ENCODE measurements at places on chromosomes 7 and 10.
A peak's percentile ranks its signal among the peaks of the same experiment; 100 is the strongest.

GRCh38 chr7:95736635-95737034 is 35.7 kb upstream of the DYNC1I1 start:
- peaks cover 35% of the 10 kb centered on the region for H3K27me3 ChIP-seq
- H3K36me3 ChIP-seq, result no peaks in the 10 kb centered on the region
- no peaks in the 10 kb centered on the region for H3K4me1 ChIP-seq

DNA sequence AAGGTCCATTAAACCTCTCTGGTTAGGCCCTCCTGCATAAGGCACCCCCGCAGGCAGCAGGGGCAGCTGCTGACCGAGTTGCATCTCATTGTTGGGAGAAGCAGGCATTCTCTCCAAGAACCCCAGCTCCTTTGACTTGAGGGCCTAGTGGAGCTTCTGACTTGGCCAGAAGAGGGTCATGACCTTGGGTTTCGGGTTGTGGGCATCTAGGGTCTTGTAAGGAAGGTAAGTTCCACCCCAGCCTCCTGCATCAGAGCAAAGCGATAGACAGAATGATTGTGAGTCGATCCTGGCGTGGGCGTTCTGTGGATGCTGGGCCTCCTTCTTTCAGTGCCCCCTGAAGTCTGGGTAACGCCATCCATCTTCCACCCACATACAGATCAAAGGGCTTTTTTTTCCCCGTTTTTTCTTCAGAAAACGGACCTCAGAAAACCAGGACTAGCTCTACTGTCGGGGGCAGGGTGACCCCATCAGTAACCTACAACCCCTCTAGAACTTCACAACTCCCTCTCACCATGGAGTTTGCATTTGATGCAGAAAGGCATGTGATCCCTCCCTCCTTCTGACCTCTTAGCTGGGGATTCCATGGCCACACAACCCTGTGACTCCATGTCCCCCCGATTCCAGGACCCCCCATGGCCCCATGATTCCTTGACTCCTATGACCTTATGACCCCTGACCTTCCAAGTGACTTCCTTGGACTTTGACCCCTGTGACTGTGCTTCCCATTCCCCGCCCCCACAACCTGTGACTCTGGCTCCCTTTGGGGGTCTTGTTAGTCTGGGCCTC is 3.0 kb downstream of the SEMA4G start:
- ATAC-seq, result no peak
- H3K4me1 ChIP-seq, result peaks cover 30% of the 10 kb centered on the region
- peaks cover 7% of the 10 kb centered on the region for H3K36me3 ChIP-seq
- H3K27ac ChIP-seq, result no peak overlapping the region
- H3K27me3 ChIP-seq, result no peaks in the 10 kb centered on the region
- no peak overlapping the region for H3K4me3 ChIP-seq

GRCh38 chr7:74149071-74149470 is 25.1 kb upstream of the EIF4H start:
- no peak overlapping the region for H3K27ac ChIP-seq
- peaks cover 16% of the 10 kb centered on the region for H3K27me3 ChIP-seq
- H3K4me1 ChIP-seq, result peaks cover 5% of the 10 kb centered on the region
- no peak for ATAC-seq
- H3K36me3 ChIP-seq, result no peaks in the 10 kb centered on the region

DNA sequence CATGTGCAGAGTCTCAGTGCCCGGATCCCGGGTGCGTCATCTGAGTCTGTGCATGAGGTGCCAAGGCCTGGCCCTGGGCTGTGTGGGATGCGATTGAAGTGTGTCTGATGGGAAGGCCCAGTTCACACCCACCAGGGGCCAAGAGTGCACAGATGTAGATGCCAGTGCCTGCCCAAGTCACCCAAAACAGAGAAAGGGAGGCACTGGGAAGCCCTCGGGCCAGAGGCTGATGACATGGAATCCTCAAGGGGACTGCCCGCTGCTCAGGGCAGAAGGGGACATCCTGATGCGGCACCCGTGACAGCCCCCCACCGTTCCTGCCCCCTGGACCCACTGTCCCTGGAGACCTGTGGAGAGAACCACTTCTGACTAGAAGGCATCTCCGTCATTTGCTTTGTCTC is 72.2 kb upstream of the ZNF479 start:
- ATAC-seq, result no peak
- no peak overlapping the region for H3K4me3 ChIP-seq
- no peaks in the 10 kb centered on the region for H3K27me3 ChIP-seq
- H3K36me3 ChIP-seq, result no peaks in the 10 kb centered on the region
- no peaks in the 10 kb centered on the region for H3K4me1 ChIP-seq
- H3K27ac ChIP-seq, result no peak overlapping the region

- no peak overlapping the region for H3K4me3 ChIP-seq
- H3K4me1 ChIP-seq, result no peaks in the 10 kb centered on the region
- H3K36me3 ChIP-seq, result no peaks in the 10 kb centered on the region
- no peak for ATAC-seq
These were observed 133.6 kb downstream of the GLI3 start for GRCh38 chr7:42103456-42103855.

- no peak overlapping the region for H3K4me3 ChIP-seq
- no peak for ATAC-seq
- no peaks in the 10 kb centered on the region for H3K27me3 ChIP-seq
- H3K27ac ChIP-seq, result no peak overlapping the region
These were observed 565.5 kb upstream of the IGFBP3 start for GRCh38 chr7:46486256-46487206.

- H3K27ac ChIP-seq, result peak overlapping the region; percentile 97
- H3K27me3 ChIP-seq, result no peaks in the 10 kb centered on the region
- peaks cover 34% of the 10 kb centered on the region for H3K36me3 ChIP-seq
- peak; percentile 95 for ATAC-seq
- H3K4me3 ChIP-seq, result peak overlapping the region; percentile 65
These were observed 49.1 kb downstream of the APBB1IP start for GRCh38 chr10:26486990-26487850.

- no peak for ATAC-seq
- H3K27me3 ChIP-seq, result no peaks in the 10 kb centered on the region
- H3K4me3 ChIP-seq, result no peak overlapping the region
- H3K4me1 ChIP-seq, result peaks cover 82% of the 10 kb centered on the region
These were observed 30.8 kb downstream of the ABI1 start for GRCh38 chr10:26829810-26830515.

- no peak overlapping the region for H3K27ac ChIP-seq
- peaks cover 6% of the 10 kb centered on the region for H3K27me3 ChIP-seq
- H3K4me1 ChIP-seq, result no peaks in the 10 kb centered on the region
- ATAC-seq, result no peak
- no peak overlapping the region for H3K4me3 ChIP-seq
These were observed 259.3 kb upstream of the SHH start for GRCh38 chr7:156071612-156072011.

- peaks cover 50% of the 10 kb centered on the region for H3K4me1 ChIP-seq
- peaks cover 11% of the 10 kb centered on the region for H3K36me3 ChIP-seq
- H3K27ac ChIP-seq, result peak overlapping the region; percentile 27
- H3K27me3 ChIP-seq, result no peaks in the 10 kb centered on the region
- no peak overlapping the region for H3K4me3 ChIP-seq
These were observed 121.8 kb downstream of the SGMS1 start for GRCh38 chr10:50501924-50502452.

GRCh38 chr7:155377838-155378579 is 79.9 kb upstream of the EN2 start:
- H3K4me3 ChIP-seq, result no peak overlapping the region
- H3K36me3 ChIP-seq, result no peaks in the 10 kb centered on the region
- no peak for ATAC-seq
- no peak overlapping the region for H3K27ac ChIP-seq
- peaks cover 99% of the 10 kb centered on the region for H3K27me3 ChIP-seq

DNA sequence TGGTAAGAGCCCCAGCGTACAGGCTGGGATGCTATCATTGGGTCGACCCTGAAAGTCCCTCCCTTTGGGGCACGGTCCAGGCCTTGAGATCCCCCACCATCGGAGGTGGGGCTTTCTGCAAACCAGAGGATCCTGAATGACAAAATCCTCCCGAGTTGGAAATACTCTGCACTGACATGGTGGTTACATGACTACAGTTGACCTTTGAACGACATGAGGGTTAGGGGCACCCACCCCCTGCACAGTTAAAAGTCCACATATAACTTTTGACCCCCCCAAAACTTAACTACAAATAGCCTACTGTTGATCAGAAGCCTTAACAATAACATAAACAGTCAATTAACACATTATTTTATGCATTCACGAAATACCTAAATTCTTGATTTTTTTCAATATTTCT is 13.1 kb downstream of the HSPA12A start:
- no peaks in the 10 kb centered on the region for H3K36me3 ChIP-seq
- no peak for ATAC-seq
- no peaks in the 10 kb centered on the region for H3K4me1 ChIP-seq
- H3K4me3 ChIP-seq, result no peak overlapping the region
- H3K27me3 ChIP-seq, result peaks cover 27% of the 10 kb centered on the region

- H3K36me3 ChIP-seq, result no peaks in the 10 kb centered on the region
- no peak overlapping the region for H3K27ac ChIP-seq
- no peaks in the 10 kb centered on the region for H3K4me1 ChIP-seq
- ATAC-seq, result no peak
- no peak overlapping the region for H3K4me3 ChIP-seq
These were observed 253.2 kb upstream of the FZD8 start for GRCh38 chr10:35895331-35895730.

DNA sequence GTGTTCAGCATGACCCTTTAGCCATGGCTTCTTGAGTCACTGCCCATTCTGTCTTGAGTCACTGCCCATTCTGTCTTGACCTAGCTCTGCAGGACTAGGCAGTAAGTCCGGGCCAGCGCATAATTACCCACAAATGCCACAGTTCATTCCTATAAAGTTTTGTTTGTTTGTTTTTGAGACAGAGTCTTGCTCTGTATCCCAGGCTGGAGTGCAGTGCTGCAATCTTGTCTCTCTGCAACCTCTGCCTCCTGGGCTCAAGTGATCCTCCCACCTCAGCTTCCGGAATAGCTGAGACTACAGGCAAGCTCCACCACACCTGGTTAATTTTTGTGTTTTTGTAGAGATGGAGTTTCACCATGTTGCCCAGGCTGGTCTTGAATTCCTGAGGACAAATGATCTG is 32.7 kb upstream of the TARP start:
- H3K27me3 ChIP-seq, result peaks cover 44% of the 10 kb centered on the region
- ATAC-seq, result no peak
- no peaks in the 10 kb centered on the region for H3K36me3 ChIP-seq
- H3K4me3 ChIP-seq, result no peak overlapping the region

DNA sequence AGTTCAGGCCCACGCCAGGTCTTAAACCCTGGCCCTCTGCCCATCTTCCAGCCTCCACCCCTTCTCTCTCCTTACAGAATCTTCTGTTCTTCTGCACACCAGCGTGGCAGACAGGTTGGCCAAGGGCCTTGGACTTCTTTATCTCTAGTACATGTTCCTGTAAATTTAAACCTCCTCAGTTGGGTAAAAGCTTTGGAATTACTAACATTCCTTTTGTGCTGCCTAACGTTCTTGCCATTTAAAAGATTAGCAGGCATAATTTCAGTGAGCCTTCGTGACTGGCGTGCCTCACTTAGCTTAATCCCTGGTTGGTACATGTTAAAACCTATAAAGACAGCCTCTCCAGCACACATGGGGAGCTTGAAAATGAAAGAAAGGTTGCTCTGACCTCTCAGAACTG is 192.2 kb downstream of the CUX1 start:
- ATAC-seq, result no peak
- no peak overlapping the region for H3K4me3 ChIP-seq

GRCh38 chr10:92575961-92576360 is 2.1 kb upstream of the IDE start:
- ATAC-seq, result no peak
- peaks cover 30% of the 10 kb centered on the region for H3K4me1 ChIP-seq
- H3K36me3 ChIP-seq, result no peaks in the 10 kb centered on the region
- no peaks in the 10 kb centered on the region for H3K27me3 ChIP-seq

DNA sequence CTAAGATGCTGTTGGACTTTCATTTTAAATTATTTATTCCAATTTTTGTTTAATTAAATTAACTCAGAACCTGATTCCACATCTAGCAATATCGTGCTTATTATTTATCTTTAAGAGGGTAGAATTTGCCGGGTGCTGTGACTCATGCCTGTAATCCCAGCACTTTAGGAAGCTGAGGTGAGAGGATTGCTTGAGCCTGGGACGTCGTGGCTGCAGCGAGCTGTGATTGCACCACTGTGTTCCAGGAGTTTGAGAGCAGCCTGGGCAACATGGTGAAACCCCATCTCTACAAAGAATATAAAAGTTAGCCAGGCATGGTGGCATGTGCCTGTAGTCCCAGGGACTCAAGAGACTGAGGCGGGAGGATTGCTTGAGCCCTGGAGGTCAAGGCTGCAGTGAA is 47.8 kb downstream of the ZFAND4 start:
- no peaks in the 10 kb centered on the region for H3K4me1 ChIP-seq
- no peaks in the 10 kb centered on the region for H3K27me3 ChIP-seq
- peaks cover 62% of the 10 kb centered on the region for H3K36me3 ChIP-seq
- ATAC-seq, result no peak
- H3K4me3 ChIP-seq, result no peak overlapping the region
- H3K27ac ChIP-seq, result no peak overlapping the region

DNA sequence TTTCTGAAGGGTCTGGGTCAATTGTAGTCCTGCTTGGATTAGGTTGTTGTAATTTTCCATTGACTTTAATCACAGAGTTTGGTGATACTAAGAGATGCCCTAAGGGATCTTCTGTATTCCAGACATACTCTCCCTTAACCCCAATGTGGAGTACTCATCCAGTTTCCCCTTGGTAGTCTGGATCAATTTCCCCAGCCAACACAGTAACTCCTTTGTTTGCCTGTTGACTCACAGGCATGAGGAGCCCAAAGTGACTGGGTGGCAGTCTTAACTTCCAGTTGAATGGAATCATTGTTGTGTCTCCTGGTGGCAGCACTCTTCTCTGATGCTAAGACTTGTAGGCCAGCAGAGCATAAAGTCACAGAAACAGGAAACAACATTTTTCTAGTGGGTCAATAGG is 41.5 kb upstream of the PIK3CG start:
- no peaks in the 10 kb centered on the region for H3K4me1 ChIP-seq
- ATAC-seq, result no peak
- no peaks in the 10 kb centered on the region for H3K27me3 ChIP-seq
- no peak overlapping the region for H3K27ac ChIP-seq
- H3K4me3 ChIP-seq, result no peak overlapping the region
- H3K36me3 ChIP-seq, result no peaks in the 10 kb centered on the region

- H3K4me3 ChIP-seq, result no peak overlapping the region
- H3K4me1 ChIP-seq, result peaks cover 6% of the 10 kb centered on the region
- no peaks in the 10 kb centered on the region for H3K27me3 ChIP-seq
- no peaks in the 10 kb centered on the region for H3K36me3 ChIP-seq
- H3K27ac ChIP-seq, result no peak overlapping the region
- ATAC-seq, result no peak
These were observed 78.4 kb upstream of the PRKAR2B start for GRCh38 chr7:106966121-106966520.

GRCh38 chr10:49139028-49139845 is 5.4 kb upstream of the FAM170B start:
- no peak overlapping the region for H3K4me3 ChIP-seq
- H3K36me3 ChIP-seq, result no peaks in the 10 kb centered on the region
- H3K27me3 ChIP-seq, result no peaks in the 10 kb centered on the region
- no peak overlapping the region for H3K27ac ChIP-seq
- H3K4me1 ChIP-seq, result peaks cover 20% of the 10 kb centered on the region
- no peak for ATAC-seq

GRCh38 chr7:69814421-69814962 is 216.2 kb downstream of the AUTS2 start:
- no peak overlapping the region for H3K4me3 ChIP-seq
- peaks cover 6% of the 10 kb centered on the region for H3K4me1 ChIP-seq
- H3K36me3 ChIP-seq, result no peaks in the 10 kb centered on the region
- no peak overlapping the region for H3K27ac ChIP-seq
- H3K27me3 ChIP-seq, result no peaks in the 10 kb centered on the region
